ENCODE measurements at places on chromosomes 3 and 15.
A peak's percentile ranks its signal among the peaks of the same experiment; 100 is the strongest.

GRCh38 chr15:35557012-35557411 is 11.0 kb upstream of the DPH6 start:
- no peak for DNase-seq

GRCh38 chr15:41882689-41883483 is 11.0 kb downstream of the SPTBN5 start:
- DNase-seq = no peak

DNA sequence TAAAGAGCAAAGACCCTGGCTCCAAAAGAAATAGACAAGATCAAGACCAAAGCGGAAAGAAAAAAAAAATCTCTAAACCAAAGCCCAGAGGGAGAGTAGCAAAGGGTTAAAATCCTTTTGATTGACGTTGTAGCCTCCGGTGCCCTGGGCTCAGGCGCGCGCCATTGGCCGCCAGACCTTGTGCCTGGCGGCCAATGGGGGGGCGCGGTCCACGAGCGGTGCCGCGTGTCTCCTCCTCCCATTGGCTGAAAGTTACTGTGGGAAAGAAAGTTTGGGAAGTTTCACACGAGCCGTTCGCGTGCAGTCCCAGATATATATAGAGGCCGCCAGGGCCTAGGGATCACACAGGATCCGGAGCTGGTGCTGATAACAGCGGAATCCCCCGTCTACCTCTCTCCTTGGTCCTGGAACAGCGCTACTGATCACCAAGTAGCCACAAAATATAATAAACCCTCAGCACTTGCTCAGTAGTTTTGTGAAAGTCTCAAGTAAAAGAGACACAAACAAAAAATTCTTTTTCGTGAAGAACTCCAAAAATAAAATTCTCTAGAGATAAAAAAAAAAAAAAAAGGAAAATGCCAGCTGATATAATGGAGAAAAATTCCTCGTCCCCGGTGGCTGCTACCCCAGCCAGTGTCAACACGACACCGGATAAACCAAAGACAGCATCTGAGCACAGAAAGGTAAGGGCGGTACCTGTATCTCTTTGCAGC is at the start of gene HES1:
Gene HES1, plus strand, starts transcription at position 343 of the 713 bp plus-strand sequence. Its CDS starts 233 bp downstream, at position 576.
- no peak for DNase-seq

DNA sequence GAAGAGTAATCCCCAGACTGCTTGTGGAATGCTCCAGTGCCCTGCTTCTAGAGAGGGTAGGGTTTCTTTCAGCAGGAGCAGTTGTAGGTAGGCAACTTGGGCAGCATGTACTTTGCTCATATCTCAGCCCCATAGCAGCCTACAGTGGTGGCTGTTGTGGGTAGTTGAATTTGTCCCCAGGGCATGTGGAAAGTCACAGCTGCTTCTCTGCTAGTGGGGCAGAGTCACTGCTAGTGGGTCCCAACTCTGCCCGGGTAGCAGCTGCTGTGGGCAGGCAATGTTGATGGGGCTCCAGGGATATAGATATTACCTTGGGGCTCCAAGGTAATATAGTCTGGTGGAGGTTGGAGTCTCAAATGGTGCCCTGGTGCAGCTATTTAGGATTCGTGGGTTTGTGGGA is 174.5 kb downstream of the OTOL1 start:
- DNase-seq = no peak

- no peak for DNase-seq
Observed at GRCh38 chr3:97838393-97838792, 16.6 kb downstream of the CRYBG3 start.

DNA sequence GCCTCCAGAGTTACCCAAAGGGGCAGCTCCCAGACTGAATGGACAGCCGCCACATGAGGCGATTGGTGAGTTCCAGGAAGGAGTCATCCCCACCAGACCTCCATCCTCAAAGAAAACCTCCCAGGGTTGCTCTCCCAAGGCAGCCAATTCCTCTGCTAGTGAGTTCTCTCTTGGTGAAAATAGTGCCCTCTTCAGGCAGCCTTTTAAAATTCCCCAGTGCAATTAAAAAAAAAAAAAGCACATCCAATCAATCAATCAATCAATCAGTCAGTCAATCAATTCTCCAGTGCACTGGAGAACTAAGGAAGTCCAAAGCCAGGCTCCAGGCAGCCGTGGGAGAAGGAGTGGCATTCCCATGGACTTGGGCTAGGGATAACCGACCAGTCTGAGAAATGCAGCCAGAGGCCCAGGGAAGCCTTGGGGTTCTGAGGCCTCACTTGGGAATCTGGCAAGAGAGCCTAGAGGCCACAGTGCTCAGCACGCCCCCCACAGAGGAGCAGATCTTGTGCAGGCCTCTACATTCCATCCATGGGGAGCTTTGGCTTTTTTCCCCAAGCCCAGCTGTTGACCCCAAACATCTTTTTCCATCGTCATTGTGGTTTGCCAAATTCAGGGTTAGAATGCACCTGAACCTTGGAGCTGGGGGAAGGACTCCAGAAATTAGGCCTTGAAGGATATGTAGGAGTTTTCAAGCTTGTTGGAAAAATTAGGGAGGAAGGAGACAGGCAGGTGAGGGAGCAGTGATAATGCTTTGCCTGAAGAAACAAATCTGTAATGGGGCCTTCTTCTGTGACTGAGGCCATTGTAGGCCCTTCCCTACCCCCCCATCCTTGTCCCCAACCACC is 4.8 kb downstream of the PAQR5 start:
- no peak for DNase-seq

GRCh38 chr3:66598168-66598567 is 97.3 kb upstream of the LRIG1 start:
- DNase-seq = no peak

GRCh38 chr3:12484983-12485327 is 675 bp downstream of the TSEN2 start:
- no peak for DNase-seq

DNA sequence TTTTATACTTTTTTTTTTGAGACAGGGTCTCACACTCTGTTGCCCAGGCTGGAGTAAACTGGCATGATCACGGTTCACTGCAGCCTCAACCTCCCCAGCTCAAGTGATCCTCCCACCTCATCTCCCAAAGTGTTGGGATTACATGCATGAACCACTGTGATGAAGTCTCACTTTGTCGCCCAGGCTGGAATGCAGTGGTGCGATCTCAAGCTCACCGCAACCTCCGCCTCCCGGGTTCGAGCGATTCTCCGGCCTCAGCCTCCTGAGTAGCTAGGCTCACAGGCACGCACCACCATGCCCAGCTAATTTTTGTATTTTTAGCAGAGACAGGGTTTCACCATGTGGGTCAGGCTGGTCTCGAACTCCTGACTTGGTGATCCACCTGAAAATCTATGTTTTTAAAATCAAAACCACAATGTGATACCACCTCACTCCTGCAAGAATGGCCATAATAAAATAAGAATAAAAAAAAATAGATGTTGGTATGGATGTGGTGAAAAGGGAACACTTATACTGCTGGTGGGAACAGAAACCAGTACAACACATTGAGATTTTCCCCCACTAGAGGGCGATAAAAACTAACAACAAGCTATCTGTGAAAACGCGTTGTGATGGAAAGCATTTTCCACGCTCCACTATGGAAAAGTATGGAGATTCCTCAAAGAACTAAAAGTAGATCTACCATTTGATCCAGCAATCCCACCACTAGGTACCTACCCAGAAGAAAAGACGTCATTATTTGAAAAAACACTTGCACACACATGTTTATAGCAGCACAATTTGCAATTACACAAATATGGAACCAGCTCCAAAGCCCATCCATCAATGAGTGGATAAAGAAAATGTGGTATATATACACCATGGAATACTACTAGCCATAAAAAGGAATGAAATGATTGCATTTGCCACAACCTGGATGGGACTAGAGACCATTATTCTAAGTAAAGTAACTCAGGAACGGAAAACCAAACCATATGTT is 26.8 kb upstream of the OCA2 start:
- no peak for DNase-seq

DNA sequence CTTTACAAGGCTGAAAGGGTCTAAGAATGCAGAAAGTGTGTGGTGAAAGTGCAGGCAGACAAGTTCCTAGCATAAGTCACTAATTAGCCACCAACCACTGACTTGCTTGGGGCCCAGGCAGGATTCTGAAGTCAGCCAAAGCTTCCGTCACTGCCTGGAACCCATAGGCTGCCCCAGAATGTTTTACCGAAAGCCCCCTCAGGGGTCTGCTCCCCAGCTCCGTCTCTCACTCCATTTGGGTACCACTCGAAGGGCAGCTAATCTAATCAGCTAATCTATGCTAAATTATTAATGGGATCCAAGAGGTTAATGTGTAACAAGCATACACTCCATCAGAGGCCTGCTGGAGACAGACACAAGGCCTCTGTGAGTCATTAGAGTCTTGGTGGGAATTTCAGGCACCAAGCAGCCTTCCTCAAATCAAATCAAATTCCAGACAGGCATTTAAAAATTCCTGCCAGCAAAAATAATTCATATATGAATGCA is 13.2 kb downstream of the ADAMTS9 start:
- DNase-seq = no peak

GRCh38 chr15:71203586-71204474 is 88.6 kb downstream of the THSD4 start:
- DNase-seq = no peak

GRCh38 chr15:59940928-59941327 is 63.2 kb upstream of the FOXB1 start:
- DNase-seq = no peak

DNA sequence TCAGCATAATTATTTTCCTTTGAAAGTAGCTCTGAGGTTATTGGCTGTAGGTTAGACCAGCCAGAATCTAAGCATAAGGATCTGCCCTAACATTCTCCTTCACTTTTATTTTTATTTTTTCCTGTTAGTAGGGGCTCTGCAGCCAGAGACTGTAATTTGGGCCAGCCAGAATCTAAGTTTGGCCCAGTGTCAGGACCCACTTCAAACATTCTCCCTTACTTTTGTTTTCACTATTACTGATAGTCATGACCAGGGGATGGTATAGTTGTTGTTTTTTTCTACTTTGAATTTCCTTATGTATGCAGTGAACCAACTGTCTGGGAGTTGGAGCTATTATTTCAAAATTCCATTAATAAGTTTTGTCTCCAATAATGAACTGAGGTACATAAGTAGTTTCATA is 121.0 kb upstream of the MBNL1 start:
- no peak for DNase-seq

DNA sequence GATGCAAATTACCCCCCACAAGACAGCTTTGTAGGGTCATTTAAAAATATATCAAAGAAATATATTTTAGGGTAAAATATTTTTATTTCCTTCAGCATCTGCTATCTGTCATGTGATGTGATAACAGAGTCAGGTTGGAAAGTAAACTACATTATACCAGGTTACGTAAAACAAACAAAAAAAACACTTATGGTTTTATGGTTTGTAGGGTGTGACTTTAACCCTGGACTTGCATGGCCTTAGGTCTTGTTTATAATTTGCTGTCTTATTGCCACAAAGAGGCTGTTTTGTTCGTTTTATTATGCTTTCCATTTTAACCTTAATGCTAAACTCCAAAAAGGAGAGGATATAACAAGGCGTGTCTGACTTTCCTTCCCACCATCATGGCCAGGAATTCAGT is 244.5 kb upstream of the MME start:
- no peak for DNase-seq

DNA sequence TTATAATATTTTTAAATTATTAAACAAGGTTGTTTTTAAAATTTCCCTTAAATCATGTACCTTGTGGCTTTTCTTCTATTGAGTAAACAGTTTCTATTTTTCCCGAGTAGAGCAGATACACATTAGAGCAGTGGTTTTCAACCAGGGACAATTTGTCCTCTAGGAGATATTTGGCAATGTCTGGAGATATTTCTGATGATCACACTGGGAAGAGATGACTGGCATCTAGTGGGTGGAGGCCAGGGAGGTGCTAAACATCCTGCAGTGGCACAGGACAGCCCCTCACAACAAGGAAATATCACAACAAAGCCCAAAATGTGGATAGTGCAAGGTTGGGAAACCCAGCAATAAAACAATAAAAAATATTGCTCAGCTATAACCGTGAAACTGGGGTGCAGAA is 113.0 kb upstream of the PTPRG start:
- no peak for DNase-seq

- no peak for DNase-seq
Observed at GRCh38 chr15:97977734-97978133, 17.2 kb downstream of the ARRDC4 start.

DNA sequence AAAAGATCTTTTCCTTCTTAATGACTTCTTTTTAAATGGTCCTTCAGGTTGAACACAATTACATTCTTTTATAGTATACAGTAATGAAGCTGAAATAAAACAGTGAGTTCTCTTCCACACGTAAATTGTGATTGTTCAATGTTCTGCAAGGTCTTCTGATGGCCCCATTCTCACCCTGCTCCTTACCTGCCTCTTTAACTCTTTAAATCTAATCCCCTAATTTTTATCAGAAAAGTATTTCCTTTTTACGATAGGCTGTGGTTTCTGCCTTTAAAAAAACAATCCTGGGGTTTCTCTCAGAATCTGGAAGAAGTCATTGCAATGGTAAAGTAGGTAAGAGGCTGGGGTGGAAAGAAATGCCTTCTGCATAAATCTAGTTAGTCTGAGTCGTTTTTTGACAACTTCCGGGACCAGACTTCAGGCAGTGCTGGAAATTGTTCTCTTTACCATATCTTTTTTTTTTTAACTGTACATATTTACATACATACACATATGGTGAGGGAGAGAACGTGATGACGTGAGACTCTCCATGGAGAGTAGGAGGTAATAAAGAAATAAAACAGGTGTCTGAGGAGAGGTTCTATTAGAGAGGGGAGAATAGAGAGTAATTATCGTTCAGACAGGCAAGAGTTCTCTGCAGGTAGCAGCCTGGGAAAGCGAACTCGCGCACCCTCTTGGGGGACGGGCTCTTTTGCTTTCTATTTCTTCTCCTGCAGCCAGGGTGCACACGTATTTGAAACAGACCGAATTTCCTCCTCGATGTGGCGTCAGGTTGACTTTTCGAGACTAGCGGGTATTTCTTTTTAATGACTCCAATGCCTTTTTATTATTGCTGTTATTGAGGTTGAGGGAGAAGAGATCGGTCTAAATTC is at the start of gene SIDT1:
Gene SIDT1, plus strand, starts transcription at position 730 of the 872 bp plus-strand sequence. CDS start 467 bp downstream, outside the sequence.
- peak; percentile 61 for DNase-seq

DNA sequence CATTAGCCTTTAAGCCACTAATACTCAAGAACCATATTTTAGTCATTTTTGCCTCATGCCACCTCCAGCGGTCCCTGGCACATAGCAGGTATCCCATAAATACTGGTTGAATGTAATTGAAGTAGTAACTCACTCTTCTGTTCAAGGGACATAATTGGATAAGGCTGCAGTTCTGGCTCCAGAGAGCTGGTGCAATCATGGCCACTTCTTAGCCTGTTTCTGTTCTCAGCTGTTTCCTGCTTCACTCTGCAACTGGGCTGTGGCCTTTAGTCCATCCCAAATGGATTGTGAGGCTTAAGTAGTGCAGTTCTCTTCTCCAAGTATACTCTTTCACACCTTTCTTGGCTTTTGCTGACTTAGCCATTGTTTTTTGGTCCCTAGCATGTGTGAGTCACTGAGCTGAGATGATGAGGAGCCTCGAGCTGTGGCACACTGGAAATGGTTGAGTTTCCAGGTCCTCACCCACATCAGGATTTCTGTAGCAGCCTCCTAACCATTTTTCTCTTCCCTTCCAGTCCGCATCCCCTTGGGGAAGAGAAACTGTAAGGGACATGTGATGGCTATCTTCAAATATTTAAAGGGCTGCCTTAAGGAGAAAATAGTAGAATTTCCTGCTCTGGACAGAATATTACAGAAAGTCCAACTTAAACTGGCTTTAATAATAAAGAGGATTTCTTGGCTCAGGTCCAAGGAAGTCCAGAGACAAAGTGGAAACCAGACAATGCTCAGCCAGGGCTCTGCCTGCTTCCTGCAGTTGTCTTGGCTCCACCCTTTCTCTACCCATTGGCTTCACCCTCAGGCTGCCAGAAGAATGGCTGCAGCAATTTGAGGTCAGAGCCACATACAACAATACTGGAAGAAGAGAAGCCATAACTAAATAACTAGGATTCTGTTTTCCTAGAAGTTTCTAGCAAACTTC is 305.4 kb upstream of the ROPN1 start:
- no peak for DNase-seq

- DNase-seq = no peak
Observed at GRCh38 chr15:89472785-89473256, 23.6 kb downstream of the RHCG start.
